ENCODE measurements at places on chromosomes 3 and 15.

DNA sequence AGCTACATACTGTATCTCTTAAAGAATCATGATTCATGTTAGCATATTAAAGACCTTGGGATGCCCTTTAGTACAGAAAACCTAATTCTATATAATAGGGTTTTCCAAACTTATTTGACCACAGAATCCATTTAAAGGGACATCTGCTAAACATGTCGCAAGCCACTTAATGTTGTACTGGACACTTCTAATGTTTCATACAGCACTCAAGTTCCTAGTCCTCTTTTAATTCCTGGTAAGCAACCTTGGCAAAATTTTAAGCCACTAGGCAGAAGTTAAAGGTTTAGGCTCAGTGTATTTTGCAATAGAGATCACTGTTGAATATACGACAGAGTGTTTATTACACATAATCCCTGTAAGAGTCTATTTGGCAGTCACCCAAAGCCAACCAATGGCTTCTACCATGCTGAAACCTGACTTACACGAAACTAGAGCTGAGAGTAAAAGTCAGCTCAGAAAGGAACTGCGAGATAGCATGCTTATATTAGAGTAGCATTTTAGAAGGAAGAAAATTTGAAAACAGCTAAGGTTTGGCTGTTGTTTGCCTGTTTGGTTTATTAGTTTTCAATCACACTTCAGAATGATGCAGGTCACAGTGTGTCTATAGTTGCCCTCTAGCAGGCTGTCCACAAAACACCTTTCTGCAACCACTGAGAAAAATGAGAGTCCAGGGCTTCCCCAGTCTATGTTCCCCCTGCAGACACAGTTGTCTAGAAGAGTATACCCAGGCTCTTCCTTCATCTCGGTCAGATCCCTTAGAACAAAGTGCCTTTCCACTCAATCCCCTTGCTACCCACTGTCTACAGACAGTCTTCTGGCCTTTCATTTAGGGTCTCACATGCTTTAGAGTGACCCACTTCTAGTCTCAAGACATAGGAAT lies 104.4 kb downstream of the FMN1 start:
- no peak for DNase-seq

DNA sequence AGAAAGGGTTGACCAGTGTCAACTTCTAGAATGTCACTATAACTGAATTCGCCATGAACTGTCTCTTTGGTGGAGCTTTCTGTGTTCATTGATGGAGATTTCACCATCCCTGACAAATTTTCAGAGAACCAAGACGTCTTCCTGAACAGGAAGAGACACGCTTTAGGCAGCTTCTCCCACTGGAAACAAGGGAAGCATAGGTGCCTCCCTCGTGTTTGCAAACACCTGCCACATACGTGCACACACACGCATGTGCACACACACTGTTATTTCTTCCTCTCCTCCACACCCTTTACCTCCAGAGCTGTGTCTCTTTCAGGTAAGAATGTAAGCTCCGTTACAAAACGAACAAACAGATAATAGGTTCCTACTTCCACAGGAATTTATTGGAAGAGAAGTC lies 15.6 kb downstream of the ARRDC4 start:
- no peak for DNase-seq

- DNase-seq: no peak
These were observed 28.6 kb downstream of the BHLHE40 start for GRCh38 chr3:5007873-5008272.

DNA sequence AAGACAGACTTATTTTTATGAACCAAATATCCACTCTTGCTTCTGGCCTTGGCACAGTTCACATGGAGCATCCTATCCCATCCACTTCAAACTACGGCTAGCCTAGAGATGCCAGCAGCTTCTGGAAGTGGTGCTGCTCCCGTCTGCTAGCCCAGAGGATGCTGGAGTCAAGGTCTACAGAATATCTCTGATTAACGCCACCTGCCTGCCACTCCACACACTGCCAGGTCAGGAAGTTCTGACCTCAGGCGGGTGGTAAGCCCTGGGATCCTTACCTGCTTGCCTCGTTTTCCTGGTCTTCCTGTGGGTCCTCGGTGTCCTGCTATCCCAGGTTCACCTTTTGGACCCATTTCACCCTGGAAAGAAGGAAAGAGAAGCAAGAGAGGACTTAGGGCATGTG lies 42.9 kb downstream of the EAF1 start:
- DNase-seq: no peak

- no peak for DNase-seq
These were observed 20.5 kb downstream of the FGD5 start for GRCh38 chr3:14839236-14839635.

DNA sequence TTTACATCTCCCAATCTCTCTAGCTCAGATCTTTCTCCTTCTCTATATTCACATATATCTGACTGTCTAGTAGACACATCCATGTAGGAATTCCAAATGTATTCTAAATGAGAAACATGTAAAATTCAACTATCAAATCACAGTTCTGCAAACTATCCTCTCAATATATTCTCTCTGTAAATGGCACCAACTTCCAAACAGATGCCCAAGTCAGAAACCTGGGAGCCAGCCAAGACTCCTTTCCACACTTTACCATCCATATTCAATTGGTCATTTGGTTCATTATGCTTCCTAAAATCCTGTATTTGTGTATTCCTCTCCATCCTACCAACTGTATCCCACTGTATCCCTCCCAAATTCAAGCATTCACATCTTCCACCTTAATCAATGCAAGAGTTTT lies 53.0 kb upstream of the INO80 start:
- no peak for DNase-seq

- DNase-seq: no peak
These were observed 31.8 kb downstream of the MITF start for GRCh38 chr3:69770976-69771634.

DNA sequence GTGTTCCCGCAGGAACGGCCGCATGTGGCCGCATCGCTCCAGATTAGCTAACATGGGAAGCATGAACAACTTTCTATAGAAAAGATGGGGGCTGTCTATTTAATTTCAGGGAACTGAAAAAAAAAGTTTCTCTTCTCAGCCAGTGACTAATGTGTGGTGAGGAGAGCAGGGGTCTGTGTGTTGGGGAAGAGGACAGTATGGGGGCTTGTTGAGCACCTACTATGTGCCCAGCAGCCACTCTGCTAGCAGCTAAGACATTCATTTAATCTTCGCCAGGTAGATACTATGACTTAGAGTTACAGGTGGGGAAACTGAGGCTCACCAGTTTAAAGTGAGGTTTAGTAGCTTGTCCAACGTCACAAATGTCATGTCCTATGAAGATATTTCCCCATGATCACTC lies 56.6 kb downstream of the MGLL start:
- no peak for DNase-seq

- DNase-seq: peak; percentile 18
These were observed 353.5 kb downstream of the MCTP2 start for GRCh38 chr15:94584833-94585244.

DNA sequence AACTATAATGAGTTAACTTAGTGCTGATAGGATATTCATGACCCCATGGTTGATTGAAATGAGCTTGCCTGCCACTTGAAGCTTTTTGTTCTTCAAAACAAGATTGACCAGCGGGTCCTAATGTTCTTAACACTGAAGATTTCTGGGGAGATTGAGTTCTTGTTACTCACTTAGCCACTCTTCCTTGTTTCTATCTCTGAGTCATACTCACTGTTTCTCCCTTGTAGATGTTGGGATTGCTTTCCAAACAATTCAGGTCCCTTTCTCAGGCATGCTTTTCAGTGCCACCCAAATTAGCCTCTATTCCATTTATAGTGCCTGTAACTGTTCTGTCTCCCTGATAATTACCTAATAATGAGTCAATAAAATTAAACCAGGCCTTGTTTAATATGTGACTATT lies 517.0 kb downstream of the SQOR start:
- DNase-seq: no peak

DNA sequence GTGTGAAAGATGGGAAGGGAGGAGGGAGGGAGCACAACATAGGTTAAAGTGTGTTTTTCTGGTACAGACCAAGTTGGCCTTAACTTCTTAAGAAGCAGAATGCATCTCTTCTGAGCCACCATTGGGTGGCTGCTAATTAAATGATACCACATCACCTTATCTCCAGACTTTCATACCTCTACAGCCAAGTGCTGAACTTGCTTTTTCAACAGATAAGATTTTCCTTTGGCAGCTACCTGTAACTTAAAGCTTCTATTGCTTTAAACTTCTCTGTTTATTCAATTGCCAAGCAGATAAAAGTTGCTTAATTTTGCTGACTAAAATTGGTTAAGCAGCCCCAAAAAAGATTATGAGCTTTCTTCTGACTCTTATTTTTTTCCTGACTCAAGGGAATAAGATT lies 292.4 kb upstream of the SGO1 start:
- no peak for DNase-seq

- no peak for DNase-seq
These were observed 363.2 kb upstream of the NAALADL2 start for GRCh38 chr3:174495928-174496327.

Measured in stimulated activated CD8-positive, alpha-beta memory T cell treated with anti-CD3 and anti-CD28 coated beads, Interleukin-15, amount 100 ng/mL, for 4 hours (primary cell).